ENCODE measurements at places on chromosomes 13 and 19.

DNA sequence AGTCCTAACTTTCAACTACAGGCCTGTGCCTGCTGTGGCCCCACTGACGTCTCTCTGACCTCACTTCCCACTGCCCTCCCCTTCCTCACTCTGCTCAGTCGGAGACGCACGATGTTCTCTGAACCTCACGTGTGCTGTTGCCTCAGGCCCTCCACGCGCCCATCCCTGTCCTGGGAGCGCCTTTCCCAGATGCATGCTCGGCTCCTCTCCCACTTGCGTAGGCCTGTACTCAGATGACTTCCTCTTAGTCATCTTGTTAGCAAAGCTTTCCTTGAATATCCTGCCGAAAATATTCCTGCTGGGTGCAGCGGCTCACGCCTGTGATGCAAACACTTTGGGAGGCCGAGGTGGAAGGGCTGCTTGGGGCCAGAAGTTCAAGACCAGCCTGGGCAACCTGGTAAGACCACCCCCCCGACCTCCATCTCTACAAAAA, 9.3 kb upstream of the SYT5 start:
- DNase-seq: peak; percentile 65

DNA sequence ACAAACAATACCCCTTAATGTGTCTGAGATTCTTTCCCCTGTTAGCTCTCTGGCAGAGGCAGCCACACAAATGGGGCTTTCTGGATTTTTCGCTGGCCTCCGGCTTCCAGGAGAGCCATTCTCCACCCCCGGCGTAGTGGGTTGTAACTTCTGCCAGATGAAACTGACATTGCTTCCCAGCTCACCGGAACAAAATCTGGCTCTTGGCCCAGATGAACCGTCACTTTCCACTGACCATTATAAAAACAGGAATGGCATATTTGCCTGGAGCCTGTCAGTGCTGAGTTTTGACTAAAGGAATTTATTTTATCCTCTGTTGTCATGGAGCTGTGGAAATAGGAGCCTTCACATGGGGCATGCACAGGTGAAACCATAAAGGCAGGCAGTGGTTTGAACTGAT, 120.6 kb upstream of the GPR12 start:
- DNase-seq: no peak

GRCh38 chr19:8702350-8702749, 3.8 kb upstream of the ACTL9 start:
- no peak for DNase-seq

- DNase-seq: no peak
Measured at GRCh38 chr13:45889590-45890243, 38.2 kb upstream of the SIAH3 start.

DNA sequence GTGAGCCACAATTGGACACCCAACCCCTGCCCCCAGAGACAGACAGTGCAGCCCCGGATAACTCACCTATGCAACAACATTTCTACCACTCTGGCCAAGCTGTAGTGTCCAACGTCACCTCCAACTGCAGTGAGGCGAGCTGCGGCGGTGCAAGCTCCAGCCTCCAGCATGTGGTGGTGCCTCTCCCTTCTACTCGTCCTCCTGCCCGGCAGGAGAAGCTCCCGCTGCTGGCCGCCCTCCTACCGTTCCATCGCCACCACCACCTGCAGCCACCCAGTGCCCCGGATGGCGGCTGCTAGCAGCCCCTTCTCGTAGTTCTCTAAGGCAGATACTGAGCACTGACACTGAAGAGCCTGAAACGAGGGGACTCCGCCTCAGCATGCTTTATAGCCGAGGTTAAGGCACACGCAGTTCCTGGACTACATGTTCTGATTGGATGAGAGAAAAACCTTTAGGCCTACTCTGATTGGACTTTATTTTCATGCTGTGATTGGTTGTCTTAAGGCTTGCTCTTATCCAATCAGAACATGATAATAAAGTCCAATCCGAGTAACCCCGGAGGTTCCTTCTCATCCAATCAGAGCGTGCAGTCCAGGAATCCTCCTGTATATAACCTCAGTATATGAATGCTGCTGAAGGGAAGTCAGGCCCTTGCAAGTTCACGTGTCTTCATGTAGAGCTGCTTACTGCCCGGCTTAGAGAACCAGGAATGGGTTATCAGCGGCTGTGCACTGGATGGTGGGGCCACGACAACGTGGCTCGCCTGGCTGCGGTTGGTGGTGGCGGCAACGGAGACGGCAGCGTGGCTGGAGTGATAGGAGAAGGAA, 63.5 kb downstream of the TUBA3C start:
- no peak for DNase-seq

- DNase-seq: no peak
Measured at GRCh38 chr13:37640499-37640898, 41.9 kb upstream of the POSTN start.

- no peak for DNase-seq
Measured at GRCh38 chr19:40599902-40600569, 1.1 kb upstream of the LTBP4 start.

DNA sequence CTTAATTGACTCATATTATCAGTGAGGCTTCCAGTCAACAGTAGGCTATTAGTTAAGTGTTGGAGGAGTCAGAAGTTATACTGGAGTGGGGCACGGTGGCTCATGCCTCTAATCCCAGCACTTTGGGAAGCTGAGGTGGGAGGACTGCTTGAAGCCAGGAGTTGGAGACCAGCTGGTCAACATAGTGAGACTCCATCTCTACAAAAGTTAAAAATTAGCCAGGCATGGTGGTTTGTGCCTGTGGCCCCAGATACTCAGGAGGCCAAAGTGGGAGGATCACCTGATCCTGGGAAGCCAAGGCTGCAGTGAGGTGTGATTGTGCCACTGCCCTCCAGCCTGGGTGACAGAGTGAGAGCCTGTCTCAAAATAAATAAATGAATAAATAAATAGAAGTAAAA, 53.2 kb downstream of the COMP start:
- no peak for DNase-seq

DNA sequence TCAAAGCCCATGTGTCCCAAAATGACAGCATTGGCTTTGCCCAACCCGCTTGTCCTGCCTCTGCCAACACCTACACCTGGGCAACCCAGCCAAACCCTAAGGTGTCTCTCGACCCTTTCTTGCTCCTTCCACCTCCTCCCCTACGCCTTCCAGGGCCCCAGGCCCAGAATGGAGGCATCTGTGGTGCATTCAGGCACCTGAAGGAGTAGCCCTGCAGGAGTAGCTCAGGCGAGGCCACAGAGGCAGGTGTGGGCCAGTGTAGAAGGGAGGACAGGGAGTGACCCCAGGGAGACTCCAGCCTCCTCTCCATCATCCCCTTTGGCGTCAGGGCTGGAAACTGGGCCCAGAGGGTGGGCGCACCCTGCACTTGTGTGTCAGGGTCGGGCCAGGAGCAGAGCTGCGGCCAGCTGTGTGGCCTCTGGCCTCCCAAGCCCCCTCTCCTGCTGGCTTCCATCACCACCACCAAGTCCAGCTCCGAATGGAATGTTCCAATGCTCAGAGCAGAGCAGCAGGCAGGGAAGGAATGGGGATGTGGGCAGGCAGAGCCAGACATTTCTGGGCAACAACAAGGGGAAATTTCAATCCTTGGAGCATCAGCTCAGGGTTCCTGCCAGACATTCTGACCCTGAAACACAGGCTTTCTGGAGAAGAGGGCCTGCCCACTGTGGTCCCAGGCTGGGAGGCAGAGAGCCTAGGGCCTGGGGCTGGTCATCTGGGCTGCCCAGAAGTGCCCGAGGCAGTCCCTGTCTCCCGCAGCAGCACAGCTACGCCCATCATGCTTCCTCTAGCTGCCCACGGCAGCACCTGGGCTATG, 16.4 kb downstream of the PLEKHF1 start:
- no peak for DNase-seq

DNA sequence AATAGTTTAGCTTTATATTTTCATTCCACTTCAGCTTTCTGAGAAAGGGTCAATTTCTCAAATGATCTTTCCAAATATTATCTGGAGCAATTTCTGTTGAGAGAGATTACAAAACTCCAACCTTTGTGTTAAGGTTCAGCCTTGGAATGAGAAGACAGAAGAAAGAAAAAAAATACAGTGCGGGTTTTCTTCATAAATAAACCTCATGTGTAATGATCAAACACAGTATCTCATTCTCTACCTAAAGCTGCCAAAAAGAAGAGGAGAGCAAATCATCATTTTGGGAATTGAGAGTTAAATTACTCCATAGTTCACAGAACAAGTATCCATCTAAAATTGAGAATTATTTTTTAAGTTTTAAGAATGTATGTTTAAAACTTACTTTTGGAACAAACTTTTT, 420.5 kb downstream of the KLF5 start:
- DNase-seq: no peak

- DNase-seq: no peak
Measured at GRCh38 chr19:37007587-37008220, 70.5 kb upstream of the ZNF420 start.

DNA sequence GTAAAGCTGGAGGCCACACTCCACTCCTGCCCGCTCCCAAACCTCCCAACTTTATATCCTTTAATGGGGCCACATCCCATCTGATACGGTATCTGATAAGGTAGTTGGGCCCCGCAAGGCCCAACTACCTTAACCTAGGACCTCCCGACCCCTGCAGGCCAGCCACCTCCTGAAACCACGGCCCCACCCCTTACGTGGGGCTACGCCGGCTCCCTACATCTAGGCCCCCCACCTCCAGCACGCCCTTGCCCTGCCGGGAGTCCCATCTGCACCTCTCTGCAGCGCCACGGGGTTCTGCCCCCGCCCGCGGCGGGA, 2.2 kb downstream of the IGFLR1 start:
- no peak for DNase-seq

GRCh38 chr19:30799865-30800755, 427.9 kb downstream of the ZNF536 start:
- DNase-seq: peak; percentile 59

GRCh38 chr13:108859197-108860012, 230.0 kb downstream of the MYO16 start:
- DNase-seq: no peak

- DNase-seq: no peak
Measured at GRCh38 chr19:5182751-5183150, 157.9 kb downstream of the PTPRS start.

DNA sequence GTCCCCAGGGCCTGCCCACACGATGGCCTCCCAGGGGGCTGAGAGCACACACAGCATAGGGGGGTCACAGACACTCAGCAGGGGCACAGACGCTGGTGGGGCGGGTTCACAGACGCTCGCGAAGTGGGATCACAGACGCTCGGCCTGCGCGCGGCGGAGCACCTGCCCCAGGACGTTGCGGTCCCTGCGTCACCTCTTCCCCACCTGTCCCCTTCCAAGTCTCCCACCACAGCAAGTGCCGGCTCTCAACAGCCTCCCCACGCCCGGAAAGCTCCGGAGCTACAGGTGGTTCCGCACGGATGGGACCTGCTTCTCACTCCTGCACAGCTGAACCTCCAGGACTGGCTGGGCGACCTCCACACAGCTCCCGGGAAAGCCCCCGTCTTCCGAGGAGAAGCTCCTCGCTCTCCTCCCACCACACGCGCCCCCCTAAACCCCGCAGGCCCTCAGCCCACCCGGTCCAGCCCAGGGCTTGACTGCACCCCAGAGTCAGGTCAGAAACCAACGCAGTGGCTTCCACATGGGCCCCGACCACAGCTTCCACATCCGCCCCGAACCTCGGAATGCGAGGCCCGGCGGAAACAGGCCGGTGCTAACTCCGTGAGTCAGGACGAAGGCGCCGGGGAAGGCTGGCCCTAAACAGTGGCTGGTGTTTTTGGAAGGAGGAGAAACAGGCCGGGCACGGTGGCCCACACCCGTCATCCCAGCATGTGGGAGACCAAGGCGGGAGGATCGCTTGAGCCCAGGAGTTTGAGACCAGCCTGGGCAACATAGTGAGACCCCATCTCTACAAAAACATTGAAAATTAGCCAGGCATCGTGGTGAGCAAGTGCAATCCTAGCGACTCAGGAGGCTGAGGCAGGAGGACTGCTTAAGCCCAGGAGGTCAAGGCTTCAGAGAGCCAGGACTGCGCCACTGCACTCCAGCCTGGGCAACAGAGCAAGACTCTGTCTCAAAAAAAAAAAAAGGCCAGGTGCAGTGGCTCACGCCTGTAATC, 16.5 kb downstream of the BTBD2 start:
- DNase-seq: no peak

- DNase-seq: peak; percentile 51
Measured at GRCh38 chr13:97653443-97654140, 219.6 kb downstream of the RAP2A start.

GRCh38 chr19:46945694-46946489, 73.7 kb upstream of the NPAS1 start:
- no peak for DNase-seq

DNA sequence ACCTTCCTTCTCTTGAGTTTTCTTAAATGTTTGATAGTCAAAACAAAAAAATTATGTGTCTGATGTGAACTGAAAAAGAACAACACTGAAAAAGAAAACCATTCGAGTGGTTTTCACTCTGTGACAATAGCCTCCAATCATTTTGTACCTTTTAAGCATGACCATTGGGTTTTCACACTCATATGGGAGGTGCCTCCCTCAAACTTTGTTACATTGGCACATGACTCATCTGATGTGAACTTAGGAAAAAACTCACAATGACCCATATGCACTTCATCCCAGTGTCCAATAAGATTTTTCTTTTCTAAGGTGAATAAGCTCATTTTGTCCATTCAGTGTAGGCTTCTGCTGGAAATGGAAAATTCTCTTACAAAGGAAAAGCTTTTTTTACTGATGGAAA, 66.6 kb upstream of the XPO4 start:
- no peak for DNase-seq

DNA sequence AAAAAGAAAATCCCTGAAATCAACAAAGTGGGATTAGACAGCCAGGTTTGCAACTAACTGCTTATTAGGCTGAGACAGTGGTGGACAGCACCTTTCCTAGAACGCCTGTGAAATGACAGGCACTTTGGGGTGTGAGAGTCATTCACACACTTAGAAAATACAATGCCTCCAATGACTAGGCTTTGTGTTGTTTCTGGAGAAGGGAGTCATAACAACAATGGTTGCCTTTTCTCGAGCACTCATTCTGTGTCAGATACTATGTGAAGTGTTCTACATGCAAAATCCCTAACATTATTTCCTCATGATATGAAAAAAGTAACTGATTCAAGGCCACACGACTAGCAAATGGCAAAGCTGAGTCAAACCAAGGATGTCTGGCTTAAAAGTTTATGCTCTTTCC, 41.2 kb downstream of the SACS start:
- DNase-seq: no peak

DNA sequence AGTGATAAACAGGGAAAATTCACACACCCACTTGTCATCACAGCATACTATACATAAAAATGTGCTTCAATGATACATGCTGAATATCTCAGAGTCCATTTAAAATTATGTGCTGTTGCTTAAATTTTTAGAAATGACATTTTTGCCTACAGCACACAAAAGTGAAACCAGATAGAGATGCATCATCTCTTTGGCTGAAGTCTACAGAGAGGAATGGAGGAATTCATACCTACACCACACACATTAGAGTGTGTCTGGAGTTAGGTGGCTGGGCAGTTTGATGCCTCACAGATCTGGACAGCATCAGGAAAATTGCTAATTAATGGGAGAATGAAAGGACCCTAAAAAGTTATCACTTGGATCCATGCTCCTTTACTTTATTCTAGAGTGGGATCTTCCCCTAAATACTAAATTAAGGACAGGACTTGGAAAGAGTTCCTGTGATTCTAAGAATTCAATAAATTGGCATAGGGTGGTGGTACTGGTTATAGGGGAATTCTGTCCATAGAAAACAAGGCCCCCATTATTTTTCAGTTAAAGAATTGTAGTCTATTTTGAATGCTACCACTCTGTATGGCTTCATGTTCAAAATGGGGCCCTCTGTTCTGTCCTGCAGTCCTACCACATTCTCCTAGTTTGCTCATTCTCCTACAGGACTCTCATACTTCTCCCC, 41.3 kb downstream of the RCBTB2 start:
- DNase-seq: no peak
